Epithelial cell of proximal tubule (primary cell): ENCODE measurements at places on chromosomes 11 and 22.

GRCh38 chr11:46686886-46687795 lies 13.3 kb downstream of the ARHGAP1 start:
- DNase-seq, result no peak

DNA sequence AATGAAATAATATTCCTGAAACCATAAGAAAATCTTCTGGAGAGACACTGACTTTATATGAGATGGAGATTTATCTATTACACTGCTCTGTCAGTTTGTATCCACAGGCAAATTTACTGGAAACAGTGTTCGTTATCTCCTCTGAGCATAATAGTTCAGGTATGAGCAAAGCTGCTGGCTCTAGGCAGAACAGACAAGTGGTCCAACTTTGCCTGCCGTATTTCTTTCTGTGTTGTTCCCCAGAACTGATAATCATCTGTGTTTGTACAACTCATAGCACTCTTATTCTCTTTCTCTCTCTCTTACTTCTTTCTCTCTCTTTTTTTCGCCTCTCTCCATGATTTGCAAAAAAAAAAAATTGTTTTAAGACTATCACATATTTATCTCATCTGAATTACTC lies 623.8 kb upstream of the CHORDC1 start:
- no peak for DNase-seq

GRCh38 chr22:49983148-49984042 lies 22.8 kb downstream of the PIM3 start:
- no peak for DNase-seq

DNA sequence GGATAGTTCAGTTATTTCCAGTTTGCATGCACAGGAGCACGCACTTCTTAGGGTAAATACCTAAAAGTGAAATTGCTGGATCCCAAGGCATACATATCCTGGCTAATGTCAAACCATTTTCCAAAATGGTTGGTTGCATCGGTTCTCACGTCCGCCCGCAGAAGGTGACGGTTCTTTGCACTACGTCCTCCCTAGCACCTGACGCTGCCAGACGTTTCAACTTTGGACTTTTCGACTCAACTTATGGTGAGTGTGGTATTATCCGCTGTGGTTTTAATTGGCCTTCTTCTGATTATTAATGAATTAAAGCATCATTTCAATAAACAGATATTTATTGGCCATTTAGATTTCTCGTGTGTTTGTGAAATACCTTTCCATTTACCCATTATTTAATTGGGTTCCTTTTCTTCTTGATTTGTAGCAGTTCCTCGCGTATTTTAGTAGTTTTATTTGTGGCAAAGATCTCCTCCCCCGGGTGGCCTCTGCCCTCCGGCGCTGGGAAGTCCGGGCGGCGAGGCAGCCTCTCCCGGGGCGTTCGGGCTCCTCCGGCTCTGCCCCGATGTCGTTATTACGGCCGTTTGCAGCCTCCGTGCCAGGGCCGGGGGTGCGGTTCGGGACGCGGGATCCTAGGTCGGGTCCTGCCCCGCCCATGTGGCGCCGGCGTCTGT lies at the start of gene JHY:
Gene JHY (plus strand): TSS at position 571 of the 668 bp plus-strand sequence. CDS start 3,091 bp downstream, outside the sequence.
- no peak for DNase-seq

DNA sequence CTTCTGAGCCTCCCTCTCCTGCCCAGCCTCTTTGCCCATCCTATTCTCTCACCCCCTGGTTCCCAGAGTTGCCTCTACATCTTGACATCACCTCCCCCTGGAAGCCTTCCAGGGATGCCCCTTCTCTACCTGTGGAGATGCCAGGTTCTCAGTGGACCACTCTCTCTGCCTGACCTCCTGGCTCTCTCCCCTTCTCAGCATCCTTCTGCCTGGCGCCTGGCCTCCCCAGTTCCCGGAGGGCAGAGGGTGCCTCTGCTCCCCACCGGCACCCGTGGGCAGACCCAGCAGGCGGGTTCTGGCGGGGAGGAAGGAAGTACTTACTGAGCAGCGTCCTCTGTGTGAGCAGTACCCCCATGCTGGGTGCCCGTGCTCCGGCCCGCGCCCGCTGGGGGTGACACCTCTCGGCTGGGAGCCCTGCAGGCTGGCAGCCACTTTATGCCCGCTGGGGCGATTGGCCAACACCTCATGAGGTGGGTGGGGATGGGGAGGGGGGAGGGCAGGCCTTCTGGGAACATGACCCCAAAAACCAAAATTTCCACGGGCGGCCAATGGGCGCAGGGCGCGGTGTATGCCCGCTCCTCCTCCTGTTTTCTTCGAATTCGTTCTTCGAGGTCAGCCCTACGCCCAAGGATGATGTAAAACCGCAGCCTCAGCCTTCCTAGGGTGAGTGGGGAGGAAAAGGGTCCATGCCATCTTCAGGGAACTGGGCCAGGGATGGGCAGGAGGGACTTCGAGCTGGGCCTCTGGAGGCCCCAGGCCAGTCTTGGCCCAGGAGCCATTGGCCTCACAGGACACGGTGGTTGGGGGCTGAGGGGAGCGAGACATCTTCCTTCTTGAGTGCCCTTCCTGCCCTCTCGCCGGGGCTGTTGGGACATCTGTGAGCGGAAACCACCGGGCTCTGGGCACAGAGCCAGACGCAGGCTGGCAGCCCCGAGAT lies at the start of gene OSM:
Gene OSM (minus strand): TSS at position 407 of the 937 bp plus-strand sequence. CDS start 52 bp downstream, at position 355.
- no peak for DNase-seq

DNA sequence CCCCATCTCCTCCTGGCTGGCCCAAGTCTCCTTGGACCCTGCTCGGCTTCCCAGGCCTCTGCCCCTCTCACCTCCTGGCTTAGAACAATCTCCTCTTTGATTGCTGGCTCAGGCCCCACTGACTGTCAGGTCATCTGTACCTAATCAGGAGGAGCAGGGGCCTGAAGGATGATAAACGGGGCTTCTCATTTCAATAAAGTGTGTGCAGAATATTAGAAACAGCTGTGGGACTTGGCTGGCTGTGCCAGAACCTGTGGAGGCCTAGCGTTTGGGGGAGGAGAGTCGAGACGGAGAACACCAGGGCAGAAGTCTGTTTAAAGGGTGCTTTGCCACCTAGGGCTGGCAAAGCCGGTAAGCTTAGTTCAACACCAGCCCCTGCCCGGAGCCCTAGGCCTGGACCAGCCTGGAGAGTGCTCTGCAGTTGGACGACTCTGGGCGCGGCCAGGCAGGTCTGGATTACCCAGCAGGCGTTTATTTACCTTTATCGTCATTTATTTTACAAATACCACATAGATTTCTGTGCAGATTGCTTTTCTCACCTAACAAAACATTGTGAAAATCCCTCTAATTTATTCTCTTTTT lies 10.1 kb upstream of the VSIG10L2 start:
- no peak for DNase-seq

DNA sequence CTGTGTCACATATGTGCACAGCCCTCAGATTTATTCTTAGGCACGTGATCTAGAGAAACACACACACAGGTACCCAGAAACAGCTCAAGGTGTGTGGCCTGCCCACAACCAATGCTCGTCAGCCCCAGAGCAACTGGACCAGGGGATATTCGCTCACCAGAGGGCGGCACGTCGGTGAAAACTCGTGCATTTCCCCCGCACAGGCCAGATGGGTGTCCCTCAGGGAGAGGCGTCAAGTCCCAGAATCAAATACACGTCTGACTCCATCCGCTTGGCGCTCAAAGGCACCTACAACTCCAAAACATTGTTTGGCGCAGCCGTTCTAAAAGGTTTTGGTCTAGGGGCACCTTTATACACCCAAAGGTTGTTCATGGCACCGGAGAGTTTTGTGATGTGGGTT lies 429.0 kb downstream of the BRD1 start:
- DNase-seq, result no peak

DNA sequence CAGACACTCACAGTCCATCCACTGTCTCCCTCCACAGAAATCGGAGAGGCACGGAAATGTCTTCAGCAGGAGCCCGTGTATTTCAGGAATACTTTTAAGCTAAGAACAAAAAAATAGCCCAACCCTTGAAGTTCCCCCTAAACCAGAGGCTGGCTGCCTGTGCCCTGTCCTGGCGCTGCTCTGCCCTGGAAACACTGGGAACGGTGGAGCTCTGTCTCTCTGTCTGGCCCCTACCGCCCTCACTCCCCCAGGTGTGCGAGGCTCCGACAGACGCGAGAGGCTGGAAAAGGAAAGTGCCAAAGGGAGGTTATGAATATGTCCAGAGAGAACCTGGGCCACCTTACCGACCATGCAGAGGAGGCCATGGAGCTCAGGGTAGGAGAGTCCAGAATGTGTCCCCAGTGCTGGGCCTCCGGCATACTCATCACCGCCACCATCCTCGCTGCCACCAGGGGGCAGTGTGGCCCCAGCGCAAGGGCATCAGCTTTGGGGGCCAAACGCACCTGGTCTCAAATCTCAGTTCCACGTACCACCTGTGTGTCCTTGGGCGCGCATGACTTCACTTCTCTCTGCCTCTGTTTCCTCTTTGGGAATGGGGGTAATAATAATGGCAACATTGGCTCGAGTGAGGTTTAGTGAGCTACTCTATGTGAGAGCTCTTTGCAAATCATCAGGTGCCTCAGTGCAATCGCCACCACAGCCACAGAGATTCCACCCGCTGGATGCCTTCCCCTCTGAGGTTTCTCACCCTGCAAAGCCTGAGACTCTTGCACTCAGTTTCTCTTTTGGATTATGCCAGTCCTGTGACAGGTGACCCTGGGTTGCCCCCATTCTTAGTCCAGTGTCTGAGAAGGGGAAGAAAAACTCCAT lies 10.4 kb upstream of the SLCO2B1 start:
- no peak for DNase-seq

GRCh38 chr11:17414317-17414737 lies 25.9 kb upstream of the KCNJ11 start:
- DNase-seq, result no peak

- no peak for DNase-seq
These were observed 16.8 kb upstream of the CASTOR1 start for GRCh38 chr22:30305906-30306626.

DNA sequence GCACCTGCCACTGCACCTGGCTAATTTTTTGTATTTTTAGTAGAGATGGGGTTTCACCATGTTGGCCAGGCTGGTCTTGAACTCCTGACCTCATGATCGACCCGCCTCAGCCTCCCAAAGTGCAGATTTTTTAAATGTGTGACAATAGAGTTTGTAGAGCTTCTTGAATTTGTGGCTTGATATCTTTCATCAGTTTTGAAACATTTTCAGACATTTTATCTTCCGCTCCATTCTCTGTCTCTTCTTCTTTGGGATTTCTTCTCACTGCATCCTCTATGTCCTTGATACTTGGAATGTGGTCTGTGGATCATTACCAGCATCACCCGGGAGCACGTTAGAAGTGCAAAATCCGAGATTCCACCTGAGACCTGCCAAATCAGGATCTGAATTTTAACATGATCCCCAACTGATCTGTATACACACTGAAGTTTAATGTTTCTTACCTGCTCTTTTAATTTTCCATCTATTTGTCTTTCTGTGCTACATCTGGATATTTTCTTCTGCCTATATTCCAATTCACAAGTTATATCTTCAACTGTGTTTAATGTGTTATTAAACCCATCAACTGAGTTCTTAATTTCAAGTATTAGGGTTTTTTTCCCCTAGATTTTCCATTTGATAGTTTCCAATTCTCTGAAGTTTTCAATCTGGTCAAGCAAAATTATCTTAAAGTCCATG lies 126.4 kb downstream of the CEP164 start:
- no peak for DNase-seq

- no peak for DNase-seq
These were observed 9.5 kb upstream of the TREH start for GRCh38 chr11:118688851-118689502.

DNA sequence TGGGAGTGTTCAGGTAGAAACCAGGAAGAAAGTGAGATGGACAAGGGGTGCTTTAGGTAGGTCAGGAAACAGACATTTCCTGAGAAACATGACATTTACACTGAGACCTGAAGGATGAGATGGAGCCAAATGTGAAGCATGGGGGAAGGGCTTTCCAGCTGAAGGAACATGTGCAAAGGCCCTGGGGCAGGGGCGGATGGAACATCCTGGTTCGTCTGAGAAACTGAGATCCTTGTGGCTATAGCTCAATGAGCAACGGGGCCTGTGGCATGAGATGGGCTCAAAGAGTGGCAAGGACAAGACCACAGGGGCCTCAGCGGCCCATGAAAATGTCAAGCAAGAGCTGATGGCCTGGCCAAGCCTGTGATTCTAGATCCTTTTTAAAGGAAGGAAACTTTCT lies 127.4 kb downstream of the DSCAML1 start:
- DNase-seq, result no peak

DNA sequence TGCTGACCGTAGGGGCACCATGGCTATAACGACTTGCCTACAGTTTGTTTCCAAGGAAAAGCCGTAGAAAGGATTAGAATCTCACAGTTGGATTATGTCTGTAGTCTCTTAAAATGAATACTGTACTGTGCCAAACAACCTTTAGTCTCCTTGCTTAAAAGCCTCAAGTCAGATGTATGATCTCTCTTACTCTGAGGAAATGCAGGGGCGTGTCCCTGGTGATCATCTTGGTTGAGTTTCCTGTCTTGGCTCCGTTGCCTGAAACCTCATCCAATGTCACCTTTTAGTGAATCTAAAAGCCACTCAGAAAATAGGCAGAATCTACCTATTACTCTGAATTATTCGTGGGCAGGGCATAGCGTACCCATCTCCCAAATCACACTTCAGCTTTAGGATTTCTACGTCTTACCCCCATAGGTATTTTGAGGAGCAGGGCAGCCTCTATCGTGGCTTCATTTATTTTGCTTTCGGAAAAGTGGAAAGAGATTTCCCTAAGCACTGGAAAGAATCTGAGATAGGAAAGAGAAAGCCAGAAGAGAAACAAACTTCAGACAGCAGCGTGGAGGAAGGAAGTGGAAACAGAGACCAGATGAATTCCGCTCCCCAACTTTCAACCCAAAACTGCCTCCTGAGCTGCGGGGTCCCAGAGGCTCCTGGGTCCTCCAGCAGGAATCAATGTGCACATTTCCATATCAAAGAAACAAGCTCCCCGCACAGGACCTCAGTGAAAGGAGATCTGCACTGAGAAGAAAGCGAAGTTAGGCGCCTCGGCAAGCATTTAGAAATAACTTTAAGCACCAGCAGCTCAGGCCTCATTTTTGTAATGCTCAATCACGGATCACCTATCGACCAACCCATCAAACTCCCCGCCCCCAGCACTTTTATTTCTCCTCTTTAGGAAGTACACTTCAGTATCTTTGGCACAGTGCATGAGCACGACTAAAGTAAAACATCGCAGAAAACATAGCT lies 245.8 kb downstream of the ETS1 start:
- DNase-seq, result no peak

DNA sequence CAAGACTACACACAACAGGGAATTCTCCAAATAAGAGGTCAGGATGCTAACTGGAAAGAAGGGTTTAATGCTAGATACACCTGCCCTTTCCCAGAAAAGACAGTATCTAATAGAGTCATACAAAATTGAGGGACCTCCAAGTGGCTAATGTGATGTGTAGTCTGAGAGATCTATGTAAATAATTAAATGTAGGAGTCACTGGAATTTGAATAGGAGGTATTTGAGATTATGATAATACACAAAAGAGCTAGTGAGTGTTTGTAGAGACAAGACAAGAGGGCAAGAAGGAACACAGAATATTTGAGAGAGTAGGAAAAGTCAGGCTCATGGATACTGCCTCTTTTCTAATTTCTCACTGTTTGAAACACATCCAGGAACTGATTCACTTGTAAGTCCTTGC lies 15.5 kb upstream of the INSC start:
- no peak for DNase-seq

- DNase-seq, result no peak
These were observed 219.1 kb downstream of the TMEM135 start for GRCh38 chr11:87256694-87257340.

- DNase-seq, result no peak
These were observed 8.1 kb downstream of the EHD1 start for GRCh38 chr11:64870176-64870892.
